ENCODE measurements at places on chromosomes 3 and 15. TPM values are rescaled to one million over a fixed set of nuclear protein-coding genes. Genes with fewer than 3 reads are reported as not detected.

The CHRM5 gene
- total RNA-seq, result not detected

The TEX9 gene
- 2.4 TPM for total RNA-seq

The FGD5 gene
- under 0.01 TPM for total RNA-seq

The CTXN2 gene
- not detected for total RNA-seq

The C3orf85 gene
- total RNA-seq, result not detected

The POLQ gene
- total RNA-seq, result 1.0 TPM

The NR1I2 gene
- under 0.01 TPM for total RNA-seq

The SPINK8 gene
- not detected for total RNA-seq

The BTLA gene
- 0.07 TPM for total RNA-seq

The TLR9 gene
- total RNA-seq, result 0.07 TPM

The CHL1 gene
- not detected for total RNA-seq

The DCUN1D1 gene
- total RNA-seq, result 34.9 TPM

The SPATA12 gene
- total RNA-seq, result not detected

The CHRNA5 gene
- total RNA-seq, result 2.1 TPM

The SLC28A1 gene
- not detected for total RNA-seq

The PPCDC gene
- 10.9 TPM for total RNA-seq

The PGBD4 gene
- 2.4 TPM for total RNA-seq

All from nasal cavity respiratory epithelium epithelial cell of viscerocranial mucosa (primary cell).